ENCODE measurements at places on chromosomes 5 and 9.

DNA sequence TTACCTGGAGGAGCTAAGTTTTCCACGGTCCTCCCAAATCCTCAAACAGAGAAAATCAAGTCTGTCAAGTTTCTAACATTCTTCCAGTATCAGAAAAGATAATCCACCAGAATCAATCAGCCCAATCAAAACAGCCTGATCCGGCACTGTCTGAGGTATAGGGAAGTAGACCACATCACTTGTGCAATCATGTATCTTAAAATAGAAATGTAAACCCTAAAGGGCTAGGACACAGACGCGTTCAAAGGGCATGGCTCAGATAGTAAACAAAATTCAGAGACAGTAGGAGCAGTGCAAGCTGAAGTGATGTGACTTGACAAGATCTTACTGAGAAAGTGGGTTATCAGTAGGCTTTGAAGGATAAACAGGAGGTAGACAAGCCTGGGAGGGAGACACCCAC, 252.4 kb upstream of the DAPK1 start:
- DNase-seq = no peak

GRCh38 chr9:36937951-36938350, 96.1 kb downstream of the PAX5 start:
- no peak for DNase-seq

DNA sequence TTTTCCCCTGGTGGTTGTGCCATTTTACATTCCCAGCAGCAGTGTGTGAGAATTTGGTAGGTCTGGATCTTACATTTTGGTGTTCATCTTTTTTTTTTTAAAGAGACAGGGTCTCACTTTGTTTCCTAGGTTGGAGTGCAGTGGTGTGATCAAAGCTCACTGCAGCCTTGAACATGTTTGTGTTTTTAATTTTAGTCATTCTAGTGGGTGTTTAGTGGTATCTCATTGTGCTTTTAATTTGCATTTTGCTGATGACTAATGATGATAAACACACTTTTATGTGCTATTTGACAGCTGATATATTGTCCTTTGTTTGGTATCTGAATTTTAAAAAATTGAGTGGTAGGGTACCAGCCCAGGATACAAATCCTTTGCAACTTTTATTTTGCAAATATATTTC, 53.4 kb upstream of the POMT1 start:
- no peak for DNase-seq

DNA sequence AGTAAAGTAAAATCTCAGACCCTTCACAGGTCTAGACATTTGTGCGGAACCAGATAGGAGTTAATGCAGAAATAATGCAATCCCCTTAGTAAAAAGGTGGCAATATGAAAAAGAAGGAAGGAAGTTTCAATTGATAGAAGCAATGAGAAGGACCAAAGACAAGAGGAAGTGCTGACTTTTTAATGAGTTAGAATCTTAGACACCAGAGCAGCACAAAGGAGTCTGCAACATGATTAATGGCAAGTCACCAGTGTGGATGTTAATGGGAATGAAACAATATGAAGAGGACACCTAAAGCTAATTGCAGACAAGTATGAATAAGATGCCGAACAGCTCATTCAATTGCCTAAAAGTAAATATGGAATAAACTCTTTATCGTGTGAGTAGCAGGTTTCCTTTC, 50.9 kb downstream of the MEGF9 start:
- DNase-seq = no peak

DNA sequence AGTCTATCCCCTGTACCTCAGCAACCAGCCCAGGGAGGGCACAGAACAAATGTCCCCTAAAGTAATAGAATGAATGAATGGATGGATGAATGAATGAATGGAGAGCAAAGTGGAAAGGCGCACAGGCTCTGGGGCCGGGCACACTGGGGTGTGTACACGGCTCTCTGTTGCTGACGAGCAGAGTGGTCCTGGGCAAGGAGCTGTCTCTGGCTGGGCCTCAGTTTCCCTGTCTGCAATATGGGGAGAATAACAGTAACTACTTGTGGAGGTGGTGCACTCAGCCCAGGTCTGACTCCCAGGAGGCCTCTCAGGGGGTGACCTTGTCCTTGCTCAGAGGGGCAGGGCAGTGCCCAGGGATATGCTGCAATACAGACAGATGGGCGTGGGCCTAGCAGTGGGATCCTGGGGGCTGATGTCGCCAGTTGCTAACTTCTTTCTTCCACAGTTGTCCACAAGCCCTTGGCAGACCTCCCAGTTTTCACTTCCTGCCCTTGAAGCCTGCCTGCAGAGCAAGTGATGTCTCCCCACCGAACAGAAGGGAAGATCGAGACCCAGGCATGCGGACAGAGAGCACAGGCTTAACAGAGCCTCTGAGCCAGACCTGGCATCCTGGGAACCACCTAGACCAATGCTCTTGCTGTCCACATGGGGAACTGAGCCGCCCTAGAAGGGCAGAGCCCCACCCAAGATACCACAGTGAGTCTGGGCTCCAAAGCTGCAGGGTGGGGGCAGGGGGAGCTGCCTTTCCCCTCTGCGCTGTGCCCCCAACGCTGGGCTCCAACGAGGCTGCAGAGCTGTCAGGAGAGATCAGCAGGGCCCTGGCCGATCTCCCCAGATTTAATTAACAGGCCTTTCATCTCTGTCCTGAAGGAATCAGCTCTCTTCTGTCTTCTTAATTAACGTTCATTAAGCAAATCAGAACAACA, 13.6 kb upstream of the LAMC3 start:
- DNase-seq = no peak

GRCh38 chr5:174323878-174324281, 278.4 kb downstream of the NSG2 start:
- peak; percentile 31 for DNase-seq

DNA sequence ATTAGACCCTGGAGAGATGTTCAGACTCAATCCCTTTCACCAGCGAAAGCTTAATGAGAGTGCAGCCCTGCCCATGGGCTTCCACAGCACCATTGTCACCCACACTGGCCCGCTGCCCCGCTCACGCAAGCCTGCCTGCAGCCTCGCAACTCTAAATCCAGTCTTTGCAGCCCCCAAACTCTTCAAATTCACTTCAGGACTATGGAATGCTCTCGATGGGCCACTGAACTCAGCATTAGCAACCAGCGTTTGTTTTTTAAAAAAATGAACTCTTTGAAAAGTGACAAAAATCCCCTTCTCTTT, 17.1 kb downstream of the DCANP1 start:
- DNase-seq = no peak

- DNase-seq = no peak
Measured at GRCh38 chr9:36039696-36040095, 3.0 kb downstream of the RECK start.

GRCh38 chr5:39176759-39177630, 42.4 kb downstream of the FYB1 start:
- peak; percentile 89 for DNase-seq

DNA sequence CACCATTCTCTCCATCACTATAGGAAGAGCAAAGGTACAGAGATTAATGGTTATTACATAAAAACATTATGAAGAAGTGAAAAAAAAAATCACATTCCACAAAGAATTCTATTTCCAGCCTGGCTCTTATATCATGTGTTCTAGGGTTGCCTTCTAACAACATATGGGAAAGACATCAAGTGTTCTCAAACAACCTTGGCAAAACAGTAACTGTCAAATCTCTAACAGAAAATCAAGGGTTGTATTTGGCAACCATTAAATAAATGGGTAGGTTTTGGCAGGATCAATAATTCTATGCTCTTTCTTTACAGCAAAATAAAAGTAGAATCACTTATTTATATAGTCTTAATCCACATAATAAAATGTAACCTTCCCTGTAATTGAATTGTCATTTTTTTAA, 728.9 kb downstream of the MAT2B start:
- DNase-seq = no peak

DNA sequence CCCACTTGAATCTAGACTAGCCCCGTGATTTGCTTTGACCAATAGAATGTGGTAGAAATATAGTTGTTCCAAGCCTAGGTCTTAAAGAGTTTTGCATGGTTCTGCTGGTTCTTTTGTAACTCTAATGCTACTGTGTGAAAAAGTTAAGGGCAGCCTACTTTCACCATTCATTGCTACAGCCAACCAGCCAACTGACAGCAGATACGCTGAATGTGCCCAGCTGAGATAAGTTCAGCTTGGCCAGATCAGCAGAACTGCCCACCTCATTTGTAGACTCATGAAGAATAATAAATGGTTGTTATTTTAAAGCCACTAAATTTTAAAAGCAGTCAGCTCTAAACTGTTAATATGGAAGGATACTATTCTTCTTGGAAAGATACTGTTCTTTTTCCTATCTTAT, 23.9 kb downstream of the NR3C1 start:
- no peak for DNase-seq

- no peak for DNase-seq
Measured at GRCh38 chr5:152723482-152723881, 318.4 kb upstream of the NMUR2 start.

GRCh38 chr9:110337727-110338126, at the start of gene TXNDC8:
TSS of gene TXNDC8 (minus strand) at chr9:110337863.
- DNase-seq = no peak

DNA sequence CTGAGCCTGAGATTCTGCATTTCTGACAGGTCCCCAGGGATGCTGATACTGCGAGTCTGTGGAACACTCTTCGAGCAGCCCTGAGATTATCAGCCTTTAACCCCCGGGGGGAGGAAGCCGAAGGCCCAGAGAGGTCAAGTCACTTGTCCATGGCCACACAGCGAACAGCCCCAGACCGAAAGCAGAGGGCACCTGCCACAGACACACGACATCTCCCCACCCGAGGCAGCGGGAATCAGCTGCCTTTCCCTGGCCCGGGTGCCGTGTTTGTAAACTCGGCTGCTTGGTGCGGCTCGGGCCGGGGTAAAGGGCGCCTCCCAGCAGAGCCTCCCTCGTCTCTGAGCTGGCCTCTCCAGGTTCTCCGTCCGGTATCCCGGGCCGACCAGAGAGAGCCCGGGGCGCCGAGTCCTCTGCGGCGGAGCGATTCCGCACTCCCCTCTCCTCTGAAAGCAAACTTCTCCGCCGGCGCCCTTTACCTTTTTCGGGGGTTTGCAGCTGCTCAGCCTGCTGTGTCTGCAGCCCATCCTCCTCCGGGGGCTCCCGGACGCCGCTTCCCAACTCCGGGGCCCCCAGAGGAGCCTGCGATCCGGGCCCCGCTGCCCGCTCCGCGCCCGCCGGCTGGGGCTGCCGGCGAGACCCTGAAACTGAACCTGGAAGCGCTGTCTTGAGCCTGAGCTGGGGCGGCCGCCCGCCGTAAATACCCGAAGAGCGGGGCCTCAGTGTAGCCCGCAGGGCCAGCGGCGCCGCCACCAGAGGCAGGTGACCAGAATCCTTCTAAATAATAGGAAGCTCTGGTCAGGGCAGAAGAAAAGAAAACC, at the start of gene CCDC69:
Gene CCDC69, minus strand, starts transcription at position 646 of the 818 bp plus-strand sequence. Its CDS starts 122 bp downstream, at position 524.
- DNase-seq = peak; percentile 80

GRCh38 chr5:157020002-157020401, 38.9 kb downstream of the HAVCR1 start:
- DNase-seq = no peak

DNA sequence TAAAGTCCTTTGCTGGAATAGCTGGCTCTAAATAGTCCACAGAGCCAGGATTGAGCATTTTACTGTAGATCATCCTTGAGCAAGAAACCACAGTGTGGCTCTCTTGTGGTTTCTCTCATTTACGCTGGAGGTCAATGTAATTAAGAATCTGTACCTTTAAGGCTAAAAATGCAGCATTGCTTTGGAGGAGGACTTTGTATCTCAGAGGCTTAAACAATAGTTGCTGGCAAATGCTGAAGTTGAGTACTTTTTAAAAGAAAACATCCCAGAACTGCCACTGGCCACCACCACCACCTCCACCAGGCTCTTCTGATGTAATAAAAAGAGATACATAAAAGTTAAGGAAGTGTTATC, 177.3 kb upstream of the ADAMTSL1 start:
- no peak for DNase-seq

- no peak for DNase-seq
Measured at GRCh38 chr5:112614986-112615385, 122.7 kb upstream of the APC start.

- DNase-seq = no peak
Measured at GRCh38 chr5:35331956-35332950, 102.0 kb upstream of the PRLR start.

DNA sequence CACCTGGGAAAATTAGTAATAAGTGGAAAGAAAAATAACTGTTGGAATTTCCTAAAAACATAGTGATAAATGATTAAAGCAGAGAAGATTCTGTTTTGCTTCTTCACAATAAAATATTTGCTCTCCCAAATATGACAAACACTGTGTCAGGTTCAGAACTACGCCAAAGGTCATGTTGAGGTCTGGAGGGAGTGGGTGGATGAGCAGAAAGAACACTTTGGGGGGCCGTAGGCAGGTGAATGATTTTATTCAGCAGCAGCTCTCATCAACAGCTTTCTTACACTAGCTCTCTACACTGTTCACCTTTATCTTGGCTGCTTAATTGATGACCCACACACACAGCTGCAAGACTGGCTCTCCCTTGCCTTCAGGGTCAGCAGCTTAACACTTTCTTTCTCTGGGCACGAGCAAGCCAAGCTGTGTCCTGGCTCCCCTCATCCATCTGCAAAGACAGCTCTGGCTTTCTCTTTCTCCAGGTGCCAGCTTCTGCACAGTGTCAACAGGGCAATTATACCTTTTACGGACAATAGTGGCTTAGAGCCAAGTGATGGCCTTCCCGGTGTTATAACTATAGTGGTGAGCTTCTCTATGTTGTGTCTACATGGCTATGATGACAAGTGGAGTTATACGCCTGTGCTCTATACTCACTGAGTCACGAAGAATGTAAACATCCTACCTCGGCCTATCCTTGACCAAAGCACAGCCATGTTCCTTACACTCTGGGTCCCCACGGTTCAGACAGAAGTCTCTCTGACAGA, 18.9 kb upstream of the GPX8 start:
- no peak for DNase-seq

GRCh38 chr9:119026120-119026519, 343.1 kb downstream of the BRINP1 start:
- DNase-seq = no peak

- no peak for DNase-seq
Measured at GRCh38 chr9:134253606-134254205, 72.5 kb upstream of the RXRA start.

DNA sequence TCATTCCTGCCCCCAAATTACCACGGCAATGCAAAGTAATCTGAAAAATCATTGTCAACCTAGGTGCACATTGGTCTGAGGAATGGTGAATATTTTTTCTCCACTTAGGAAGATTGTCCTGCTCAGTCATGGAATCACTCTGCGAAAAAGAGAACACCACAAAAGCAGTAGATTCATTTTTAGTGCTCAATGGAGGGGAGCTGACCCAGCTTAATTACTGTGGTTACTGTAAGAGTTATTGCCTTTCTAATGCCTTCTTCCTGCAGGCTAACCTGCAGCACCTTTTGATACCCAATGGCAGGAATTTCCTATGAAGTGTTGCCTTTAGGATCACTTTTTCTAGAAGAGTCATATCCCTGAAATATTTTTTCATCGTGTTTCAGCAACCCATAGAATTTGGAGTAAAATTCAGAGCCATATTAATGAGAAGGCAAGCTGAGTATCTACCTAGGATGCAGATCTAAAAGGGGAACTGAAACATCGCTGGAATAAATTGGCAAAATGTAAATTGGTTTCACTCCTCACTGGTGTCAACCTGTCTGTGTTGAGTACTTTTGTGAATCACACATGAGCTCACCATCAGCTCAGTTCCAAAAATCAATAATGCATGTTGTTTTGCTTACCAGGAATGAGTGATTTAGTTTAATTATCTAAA, 464.5 kb downstream of the CSNK1G3 start:
- DNase-seq = no peak
